ENCODE measurements at places on chromosomes 5 and 9.

DNA sequence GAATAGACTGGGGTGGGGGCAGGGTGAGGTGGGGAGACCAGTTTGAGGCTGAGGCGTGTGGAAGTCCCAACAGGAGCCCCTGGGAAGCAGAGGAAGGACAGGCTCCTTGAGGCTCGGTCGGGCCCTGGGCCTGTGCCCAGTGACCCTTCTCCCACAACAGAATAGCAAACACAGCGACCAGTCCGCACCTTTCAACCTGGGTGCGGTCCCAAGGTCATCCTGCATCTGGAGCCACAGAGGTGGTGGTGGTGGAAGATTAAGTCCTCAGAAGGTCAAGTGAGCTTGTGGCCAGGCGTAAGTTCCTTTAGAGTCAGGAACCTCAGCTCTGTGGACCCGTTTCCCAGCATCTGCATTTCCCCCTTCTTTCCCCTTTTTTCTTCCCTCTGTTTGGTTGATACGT, 26.0 kb upstream of the ARAP3 start:
- no peak for DNase-seq

- no peak for DNase-seq
These were observed 142.2 kb downstream of the MED27 start for GRCh38 chr9:131937451-131937850.

DNA sequence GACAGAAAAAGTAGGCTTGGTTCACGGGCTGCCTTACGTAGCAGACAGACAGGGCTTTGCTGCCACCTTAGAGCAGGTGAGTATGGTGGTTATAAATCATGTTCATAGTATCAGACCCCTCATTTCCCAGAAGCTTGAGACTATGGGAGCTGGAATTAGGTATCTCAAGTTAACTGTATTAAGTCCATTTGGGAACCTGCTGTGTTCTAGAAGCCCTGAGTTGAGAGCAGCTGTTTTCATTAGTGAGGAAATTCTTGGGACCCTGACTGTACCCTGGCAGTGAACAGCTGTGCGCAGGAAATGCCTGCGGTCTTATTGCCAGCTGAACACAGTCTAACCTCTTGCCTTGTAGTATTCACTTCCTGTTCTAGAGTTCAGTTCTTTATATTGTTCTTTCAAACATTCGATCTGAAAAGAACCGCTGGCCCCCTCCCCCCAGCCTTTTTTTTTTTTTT, 29.8 kb downstream of the UGCG start:
- no peak for DNase-seq

DNA sequence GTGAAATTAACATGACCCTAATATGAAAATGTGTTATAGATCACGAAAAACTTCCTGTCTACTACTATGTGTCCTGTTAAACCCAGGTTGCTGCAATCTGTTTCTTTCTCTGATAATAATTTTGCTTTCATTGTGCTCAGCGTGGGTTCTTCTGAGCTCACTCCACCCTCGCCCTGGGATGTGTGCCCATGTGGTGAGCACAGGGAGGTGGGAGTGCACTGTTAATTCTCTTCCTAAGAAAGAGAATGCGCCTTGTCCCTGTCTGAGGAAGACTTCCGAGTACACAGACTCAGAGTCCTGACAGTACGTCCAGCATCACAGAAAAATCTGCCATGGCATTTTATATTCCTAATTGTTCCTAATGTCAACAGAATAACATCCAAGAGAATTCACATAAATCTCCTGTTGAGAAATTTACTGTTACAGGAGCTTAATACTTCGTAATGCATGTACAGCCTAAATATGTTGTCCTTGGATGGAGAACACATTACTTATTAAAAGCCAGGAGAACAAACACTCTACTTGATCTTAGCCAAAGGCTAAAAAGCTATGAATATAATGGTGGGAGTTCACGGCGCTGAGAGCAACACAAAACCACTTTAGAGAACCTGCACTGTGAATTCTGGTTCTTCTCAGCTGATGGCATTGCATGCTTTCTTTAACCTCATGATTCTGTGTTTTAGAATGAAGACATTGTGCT, 102.6 kb downstream of the PDE4D start:
- DNase-seq: no peak

GRCh38 chr5:132692632-132692967, 18.8 kb downstream of the IL4 start:
- DNase-seq: no peak

Data from A549 (cell line).